Mucosa of gallbladder (tissue), 1 donor: ENCODE measurements at places on chromosomes 6 and 20. TPM values are rescaled to one million over a fixed set of nuclear protein-coding genes. Genes with fewer than 3 reads are reported as not detected.
A peak's percentile ranks its signal among the peaks of the same experiment; 100 is the strongest.

DNA sequence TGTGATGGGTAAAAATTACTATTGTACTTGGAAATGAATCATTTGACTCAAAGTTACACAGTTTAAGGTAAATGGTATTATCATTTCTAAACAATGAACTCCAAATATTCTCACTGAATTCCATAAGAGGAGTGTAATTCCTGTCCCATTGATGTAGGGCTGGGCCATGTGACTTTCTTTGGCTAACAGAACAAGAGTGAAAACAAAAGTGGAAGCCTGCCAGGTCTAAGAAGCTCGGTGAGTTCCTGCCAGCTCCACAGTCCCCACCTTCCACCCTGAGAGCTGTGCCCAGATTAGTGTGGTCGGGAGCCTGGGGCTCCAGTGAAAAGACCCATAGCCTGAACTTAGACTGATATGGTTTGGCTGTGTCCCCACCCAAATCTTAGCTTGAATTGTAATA, 24.6 kb downstream of the TBXT start:
- DNase-seq: peak; percentile 66

DNA sequence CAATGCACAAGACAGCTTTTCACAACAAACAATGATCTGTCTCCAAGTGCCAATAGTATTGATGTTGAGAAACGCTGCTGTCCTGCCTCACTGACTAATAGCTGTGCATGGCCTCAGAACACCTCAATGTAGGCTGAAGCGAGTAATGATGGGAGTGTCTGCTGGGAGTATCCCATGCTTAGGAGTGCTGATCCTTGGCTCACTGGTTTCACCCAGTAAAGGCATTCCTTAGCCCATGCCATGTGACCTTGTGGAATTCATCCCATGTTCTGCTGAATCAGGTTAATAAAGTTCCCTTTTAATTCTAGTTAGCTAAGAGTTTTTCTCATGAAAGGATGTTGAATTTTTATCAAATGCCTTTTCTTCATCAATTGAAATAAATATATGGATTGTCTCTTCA, 3.8 kb upstream of the WFDC12 start:
- DNase-seq: no peak

DNA sequence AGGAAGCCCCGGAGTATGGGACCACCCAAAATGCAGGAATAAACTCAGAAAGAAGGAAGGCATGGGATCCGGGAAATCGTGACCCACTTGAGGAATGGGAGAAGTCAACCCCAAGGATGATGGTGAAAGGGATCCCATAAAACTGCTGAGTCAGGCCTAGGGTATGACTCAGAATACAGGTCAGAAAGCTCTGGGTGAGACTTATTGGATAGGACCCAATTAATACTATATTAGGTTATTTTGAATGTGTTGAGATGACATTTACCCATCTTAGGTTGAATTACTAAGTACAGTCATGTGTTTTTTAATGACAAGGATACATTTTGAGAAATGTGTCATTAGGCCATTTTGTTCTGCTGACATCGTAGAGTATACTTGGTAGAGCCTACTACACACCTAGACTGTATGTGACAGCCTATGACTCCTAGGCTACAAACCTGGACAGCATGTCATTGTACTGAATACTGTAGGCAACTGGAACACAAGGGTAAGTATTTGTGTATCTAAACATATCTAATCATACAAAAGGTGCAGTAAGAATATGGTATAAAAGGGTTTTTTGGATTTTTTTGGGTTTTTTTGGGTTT, 17.1 kb upstream of the HIVEP1 start:
- DNase-seq: no peak

GRCh38 chr6:128070406-128070805, 169.5 kb upstream of the THEMIS start:
- no peak for DNase-seq

GRCh38 chr20:21017528-21018085, 88.6 kb downstream of the LINC00237 start:
- DNase-seq: no peak

- DNase-seq: no peak
These were observed 48.0 kb downstream of the MAPK14 start for GRCh38 chr6:36075656-36076055.

- no peak for DNase-seq
These were observed 9.1 kb downstream of the CEBPB start for GRCh38 chr20:50199703-50200102.

DNA sequence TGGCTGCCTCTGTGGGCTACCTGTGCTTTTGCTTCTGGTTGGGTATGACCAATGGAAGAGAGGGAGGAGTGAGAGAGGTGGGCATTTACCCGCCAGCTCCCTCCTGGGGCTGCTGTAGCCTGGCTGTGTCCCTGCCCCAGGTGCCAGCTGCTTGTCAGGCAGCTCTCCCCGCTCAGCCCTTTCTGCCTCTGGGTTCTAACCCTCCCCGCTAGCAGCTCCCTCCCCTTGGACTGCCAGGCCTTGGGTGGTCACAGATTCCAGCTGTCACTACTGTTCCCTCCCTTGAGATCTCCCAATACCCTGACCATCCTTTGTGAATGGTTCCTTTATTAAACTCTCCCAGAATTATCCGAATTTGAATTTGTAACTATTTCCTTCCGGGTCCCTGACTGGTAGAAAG, 95.5 kb upstream of the RNF24 start:
- DNase-seq: no peak

DNA sequence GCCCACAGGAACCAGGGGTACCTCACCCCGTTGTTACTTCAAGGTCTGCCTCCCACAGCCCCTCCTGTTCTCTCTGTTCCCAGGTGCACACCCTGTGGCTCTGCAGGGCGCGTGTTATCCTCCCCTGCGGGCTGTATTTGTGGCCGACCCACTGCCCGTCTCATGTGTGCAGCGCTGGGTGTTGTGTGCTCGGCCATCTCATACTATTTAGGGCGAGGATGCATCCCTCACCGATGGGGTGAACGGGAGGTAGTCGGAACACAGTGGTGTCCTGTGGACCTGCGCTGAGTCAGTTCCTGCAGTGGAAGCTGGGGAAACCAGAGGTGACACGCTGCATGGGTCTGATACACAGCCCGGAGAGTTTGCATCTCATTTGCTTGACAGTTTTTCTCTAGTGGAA, 94.5 kb upstream of the SULF2 start:
- no peak for DNase-seq

- DNase-seq: no peak
These were observed 47.4 kb downstream of the AIG1 start for GRCh38 chr6:143107911-143108761.

DNA sequence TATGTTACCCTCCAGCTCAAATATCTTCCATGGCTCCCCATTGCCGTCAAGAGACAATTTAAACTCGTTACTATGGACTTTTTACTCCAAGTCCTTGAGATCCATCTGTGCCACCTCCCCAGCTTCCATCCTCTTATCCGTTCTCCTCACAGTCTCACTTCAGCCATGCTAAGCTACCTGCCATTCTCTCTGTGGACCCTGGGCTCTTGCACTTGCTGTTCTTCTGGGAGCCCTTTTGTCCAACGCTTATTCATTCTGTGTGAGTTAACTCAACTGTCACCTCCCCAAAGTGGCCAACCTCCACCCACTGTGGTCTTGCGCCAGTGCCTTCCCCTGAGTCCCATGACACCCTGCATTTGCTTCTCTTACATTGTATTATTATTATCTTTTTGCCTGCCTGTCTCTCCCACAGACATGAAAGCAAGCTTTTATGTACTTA, 132.4 kb downstream of the BCAS1 start:
- DNase-seq: no peak

DNA sequence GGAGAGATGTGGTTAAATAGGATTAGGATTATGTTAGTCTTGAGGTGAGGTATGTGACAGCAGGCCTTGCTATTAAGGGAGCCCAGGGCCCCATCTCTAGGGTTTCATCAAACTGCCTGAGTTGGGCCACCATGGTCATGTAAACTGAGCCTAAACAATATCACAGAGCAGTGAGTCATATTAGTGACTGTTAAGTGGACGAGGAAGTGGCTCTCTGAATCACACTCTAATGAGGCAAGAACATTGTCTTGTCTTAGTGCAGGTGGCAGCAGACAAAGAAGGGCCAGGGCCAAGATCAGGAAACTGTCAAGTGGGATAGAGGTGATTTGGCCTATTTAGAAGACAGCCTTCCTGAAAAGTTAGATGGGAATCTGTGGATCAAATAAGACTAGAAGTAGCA, 23.1 kb downstream of the ENPP3 start:
- no peak for DNase-seq

- no peak for DNase-seq
These were observed 293.3 kb downstream of the HACE1 start for GRCh38 chr6:104566411-104566810.

DNA sequence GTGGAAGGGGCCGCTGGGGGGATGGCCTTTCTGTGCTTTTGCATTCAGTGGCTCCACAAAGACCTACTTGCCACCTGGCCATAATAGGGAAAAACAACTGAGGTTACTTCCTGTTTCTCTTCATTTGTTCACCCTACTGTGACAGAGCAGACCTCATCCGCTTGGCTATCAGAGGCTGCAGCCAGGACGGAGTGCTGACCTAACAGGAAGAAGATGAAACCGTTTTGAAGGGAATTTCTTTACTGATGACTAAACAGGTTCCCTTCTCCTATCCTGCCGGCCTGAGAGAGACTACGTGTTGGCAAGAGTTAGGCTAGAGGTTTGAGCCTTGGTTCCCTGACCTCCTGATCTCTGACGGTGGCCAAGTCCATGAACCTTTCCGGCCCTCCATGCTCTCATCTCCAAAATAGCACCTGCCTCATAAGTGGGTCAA, 21.3 kb downstream of the PRR18 start:
- DNase-seq: no peak

DNA sequence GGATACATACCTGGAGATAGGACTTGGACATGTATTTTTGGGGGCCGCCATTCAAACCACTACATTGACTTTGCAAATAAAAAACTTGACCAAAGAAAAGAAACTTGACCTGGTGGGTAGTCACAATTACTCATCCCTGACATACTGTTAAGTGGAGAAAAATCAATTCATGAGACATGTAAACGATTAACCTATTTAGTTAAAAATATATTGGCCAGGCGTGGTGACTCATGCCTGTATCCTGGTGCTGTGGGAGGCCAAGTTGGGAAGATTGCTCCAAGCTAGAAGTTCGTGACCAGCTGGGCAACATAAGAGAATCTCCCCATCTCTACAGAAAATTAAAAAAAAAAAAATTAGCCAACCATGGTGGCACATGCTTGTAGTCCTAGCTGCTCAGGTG, 2.5 kb upstream of the SRSF12 start:
- peak; percentile 47 for DNase-seq

GRCh38 chr6:134503585-134504281, 185.8 kb upstream of the SGK1 start:
- DNase-seq: no peak

The SLC17A1 gene
- total RNA-seq: 0.63 TPM

The EIF2S2 gene
- total RNA-seq: 36.7 TPM

The CAPN11 gene
- total RNA-seq: 0.95 TPM

The HLA-DPB1 gene
- 174 TPM for total RNA-seq

The PTGIS gene
- 101 TPM for total RNA-seq

The METTL24 gene
- 15.7 TPM for total RNA-seq

The GHRH gene
- total RNA-seq: not detected
